ENCODE measurements at places on chromosomes 3 and 15. TPM values are rescaled to one million over a fixed set of nuclear protein-coding genes. Genes with fewer than 3 reads are reported as not detected.

The DOCK3 gene
- total RNA-seq, result 0.43 TPM

The ACTRT3 gene
- 3.8 TPM for total RNA-seq

The SLC15A2 gene
- total RNA-seq, result 0.40 TPM

The MAGEF1 gene
- total RNA-seq, result 36.2 TPM

The RPUSD2 gene
- total RNA-seq, result 10.1 TPM

DNA sequence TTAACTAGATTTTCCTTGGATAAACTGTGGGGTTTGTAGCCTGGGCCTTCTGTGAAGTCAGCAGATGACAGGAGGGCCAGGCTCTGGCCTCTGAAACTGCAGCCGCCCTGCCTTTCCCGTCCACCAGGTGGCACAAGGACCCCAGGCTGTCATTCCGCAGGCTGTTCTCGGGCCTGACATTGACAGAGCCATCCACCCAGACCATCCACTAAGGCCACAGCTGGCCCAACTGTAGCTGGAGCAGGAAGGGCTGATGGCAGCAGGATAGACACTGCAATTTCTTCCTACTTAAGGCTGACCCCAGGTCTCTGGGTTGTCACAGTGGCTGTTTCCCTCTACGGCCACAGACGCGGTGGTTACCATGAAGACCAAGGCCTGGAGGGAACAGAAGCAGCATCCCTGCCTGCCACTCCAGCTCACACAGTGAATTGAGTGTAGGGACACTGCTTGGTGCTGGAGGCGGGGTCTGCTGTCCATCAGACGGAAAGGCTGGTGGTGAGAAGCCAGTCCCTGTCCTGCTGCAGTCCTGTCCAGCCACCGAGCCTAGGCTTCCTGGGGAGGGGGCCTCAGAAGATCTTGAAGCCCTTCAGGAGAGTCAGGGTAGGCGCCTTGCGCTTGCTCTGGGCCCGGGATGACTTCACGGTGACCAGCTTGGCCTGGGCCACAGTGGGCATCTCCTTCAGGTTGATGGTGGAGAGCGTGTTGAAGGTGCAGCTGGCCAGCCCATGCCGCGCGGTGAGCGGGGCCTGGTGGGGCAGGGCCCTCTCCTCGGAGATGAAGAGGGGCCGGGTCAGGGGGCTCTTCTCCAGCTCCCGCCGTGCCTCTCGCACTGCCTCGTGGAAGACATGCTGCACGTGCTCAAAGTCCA is 9.4 kb downstream of the SLC51B start:
- no peak for DNase-seq

- DNase-seq, result no peak
These were observed 1.5 kb upstream of the FBXL22 start for GRCh38 chr15:63595688-63596087.

DNA sequence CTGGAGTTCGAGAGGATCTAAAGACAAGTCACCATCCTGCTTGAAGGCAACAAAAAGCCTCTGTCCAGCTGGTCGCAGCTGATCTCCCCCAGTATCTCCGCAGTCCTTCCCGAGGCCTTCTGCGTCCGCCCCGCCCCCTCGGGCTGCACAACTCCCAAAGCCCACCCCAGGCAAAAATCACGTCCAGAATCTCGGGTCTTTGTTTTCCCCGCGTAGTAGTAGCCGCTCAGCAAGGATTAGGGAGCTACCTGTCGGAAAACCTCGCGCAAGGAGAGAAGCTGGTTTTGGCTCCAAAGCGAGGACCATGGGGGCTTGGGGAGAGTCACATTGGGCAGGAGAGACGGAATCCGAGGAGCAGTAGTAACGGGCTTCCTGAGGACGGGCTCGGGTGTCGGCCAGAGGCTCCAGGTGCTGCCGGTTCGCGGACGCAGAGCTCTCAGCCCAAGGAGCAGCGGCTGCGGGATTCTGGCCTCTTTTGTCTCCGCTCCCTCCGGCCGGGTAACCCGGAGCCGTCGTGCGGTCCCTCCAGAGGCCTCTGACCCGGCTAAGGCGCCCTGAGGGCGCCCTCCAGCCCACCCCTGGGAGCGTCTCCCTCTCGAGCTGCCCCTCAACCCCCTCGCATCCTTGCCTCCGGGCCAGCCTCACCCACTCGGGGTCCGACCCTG is 401 bp downstream of the ZSCAN29 start:
- no peak for DNase-seq

DNA sequence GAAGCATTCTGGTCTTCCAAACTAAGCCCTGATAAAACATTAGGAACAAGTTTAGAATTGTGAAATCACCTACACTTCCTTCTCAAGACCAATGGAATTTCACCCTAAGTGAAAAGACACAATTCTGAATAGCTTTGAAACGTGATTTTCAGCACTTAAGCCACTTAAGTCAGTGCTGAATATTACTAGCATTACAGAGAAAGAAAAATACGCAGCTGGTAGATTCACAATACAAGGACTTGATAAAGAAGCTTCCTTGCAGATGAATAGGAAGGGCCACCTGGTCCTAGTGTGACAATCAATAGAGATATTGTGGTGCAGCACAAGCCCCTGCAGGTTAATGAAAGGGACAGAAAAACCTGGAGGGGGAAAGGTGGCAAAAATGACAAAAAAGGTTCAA is 353.1 kb upstream of the ALCAM start:
- no peak for DNase-seq

DNA sequence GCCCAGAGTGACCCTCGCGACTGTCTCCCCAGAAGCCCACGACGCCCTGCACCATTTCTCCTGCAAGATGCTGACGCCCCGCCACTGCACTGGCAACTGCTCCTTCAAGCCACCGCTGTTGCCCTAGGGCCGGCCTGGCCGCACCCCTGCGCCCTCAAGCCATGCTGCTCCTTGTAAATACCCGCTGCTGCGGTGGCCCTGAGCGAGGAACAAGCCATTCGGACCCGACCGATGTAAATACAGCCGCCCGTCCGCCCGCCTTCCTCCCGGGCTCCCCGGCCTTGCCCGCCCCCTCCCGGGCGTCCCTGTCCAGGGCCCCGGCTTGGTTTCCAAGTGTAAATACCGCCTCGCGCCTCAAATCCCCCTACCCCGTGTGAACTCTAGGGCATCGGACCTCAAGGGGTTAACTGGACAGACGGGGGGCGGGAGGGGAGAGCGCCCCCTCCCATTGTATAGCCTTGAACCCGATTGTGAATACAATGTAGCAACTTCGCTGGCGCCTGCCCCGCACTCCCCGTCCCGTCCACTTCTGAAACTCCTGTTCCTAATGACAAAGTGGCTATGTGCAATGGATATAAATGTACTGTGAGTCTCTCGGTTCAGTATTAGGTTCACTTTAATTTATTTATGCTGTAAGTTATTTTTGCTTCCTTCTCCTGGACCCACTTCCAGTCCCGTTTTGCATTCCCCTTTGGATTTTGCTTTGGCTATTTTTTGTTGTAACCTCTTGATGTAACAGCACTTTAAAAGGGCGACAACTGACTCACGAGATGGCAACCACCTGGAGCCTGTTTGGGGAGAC is 5.9 kb downstream of the RNU6-1 start:
- no peak for DNase-seq

- no peak for DNase-seq
These were observed 18.5 kb downstream of the CNOT10 start for GRCh38 chr3:32703491-32703972.

DNA sequence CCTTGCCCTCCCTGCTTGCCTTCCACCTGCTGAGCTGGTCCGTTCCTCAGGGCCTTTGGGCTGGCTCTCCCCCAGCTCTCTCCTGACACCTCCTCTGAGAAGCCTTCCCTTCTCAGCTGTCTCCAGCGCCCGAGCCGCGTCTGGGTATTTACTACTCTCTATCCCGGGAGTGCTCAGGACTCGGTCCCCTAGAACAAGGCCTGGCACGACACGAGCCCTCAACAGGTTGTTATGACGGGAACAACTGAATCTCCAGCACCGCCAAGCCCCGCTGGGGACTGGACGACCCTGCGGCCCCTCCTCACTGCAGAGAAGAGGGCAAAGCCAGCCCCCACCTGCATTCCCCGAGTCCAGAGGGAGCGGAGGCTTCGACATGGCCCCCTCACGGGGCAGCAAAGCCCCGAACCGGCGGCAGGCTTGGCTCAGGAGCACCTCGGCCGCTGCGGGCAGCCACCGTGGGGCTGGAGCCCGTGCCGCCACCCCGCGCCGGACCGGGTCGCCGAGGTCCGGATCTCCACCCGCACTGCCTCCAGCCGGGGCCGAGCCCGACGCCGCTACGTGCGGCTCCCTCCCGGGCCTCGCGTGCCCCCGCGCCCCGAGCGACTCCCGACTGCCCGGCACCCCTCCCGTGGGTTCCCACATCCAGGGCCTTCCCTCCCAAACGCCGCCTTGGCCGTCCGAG is 792 bp downstream of the TPRA1 start:
- DNase-seq, result no peak

Data from epithelial cell of proximal tubule (primary cell).